Activated CD4-positive, alpha-beta T cell treated with anti-CD3 and anti-CD28 coated beads, Interleukin-2, amount 10 ng/mL, durations not matched to agents 7 days and 5 days (primary cell): ENCODE measurements at places on chromosomes 2 and 18. TPM values are rescaled to one million over a fixed set of nuclear protein-coding genes. Genes with fewer than 3 reads are reported as not detected.
A peak's percentile ranks its signal among the peaks of the same experiment; 100 is the strongest.

The LIMS3 gene
- total RNA-seq = not detected

The GRHL1 gene
- total RNA-seq = 0.25 TPM

The ADNP2 gene
- total RNA-seq = 20.3 TPM

The GRP gene
- total RNA-seq = not detected

GRCh38 chr2:144163592-144163991, 356.3 kb downstream of the ZEB2 start:
- H3K27ac ChIP-seq = no peak overlapping the region
- H3K4me3 ChIP-seq = no peak overlapping the region
- no peaks in the 10 kb centered on the region for H3K4me1 ChIP-seq
- no peak for DNase-seq

- no peaks in the 10 kb centered on the region for H3K36me3 ChIP-seq
- no peaks in the 10 kb centered on the region for H3K4me1 ChIP-seq
- no peak overlapping the region for H3K4me3 ChIP-seq
- DNase-seq = no peak
Observed at GRCh38 chr2:154924531-154924930, 226.0 kb downstream of the KCNJ3 start.

DNA sequence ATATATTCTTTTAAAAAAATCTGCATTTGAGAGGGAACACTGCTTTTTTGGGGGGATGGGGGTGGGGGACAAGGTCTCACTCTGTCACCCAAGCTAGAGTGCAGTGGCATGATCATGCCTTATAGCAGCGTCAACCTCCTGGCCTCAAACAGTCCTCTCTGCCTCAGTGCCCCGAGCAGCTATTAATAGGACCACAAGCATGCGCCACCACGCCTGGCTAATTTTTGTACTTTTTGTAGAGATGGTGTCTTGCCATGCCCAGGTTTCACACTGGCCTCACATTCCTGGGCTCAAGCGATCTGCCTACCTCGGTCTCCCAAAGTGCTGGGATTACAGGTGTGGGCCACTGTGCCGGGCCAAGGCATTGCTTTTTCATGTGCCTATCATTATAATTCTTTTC, 154.2 kb downstream of the ATAD2B start:
- H3K36me3 ChIP-seq = peaks cover 46% of the 10 kb centered on the region
- H3K4me1 ChIP-seq = no peaks in the 10 kb centered on the region
- no peak overlapping the region for H3K27ac ChIP-seq
- no peak overlapping the region for H3K4me3 ChIP-seq
- H3K27me3 ChIP-seq = no peaks in the 10 kb centered on the region
- DNase-seq = no peak

- H3K27me3 ChIP-seq = peaks cover 19% of the 10 kb centered on the region
- no peak overlapping the region for H3K4me3 ChIP-seq
- H3K36me3 ChIP-seq = no peaks in the 10 kb centered on the region
- H3K4me1 ChIP-seq = no peaks in the 10 kb centered on the region
- DNase-seq = no peak
Observed at GRCh38 chr18:47422524-47422923, 171.1 kb upstream of the SKOR2 start.

GRCh38 chr18:1906421-1906820, 664.9 kb downstream of the METTL4 start:
- no peaks in the 10 kb centered on the region for H3K27me3 ChIP-seq
- H3K36me3 ChIP-seq = no peaks in the 10 kb centered on the region
- DNase-seq = no peak
- no peak overlapping the region for H3K27ac ChIP-seq
- H3K4me3 ChIP-seq = no peak overlapping the region

GRCh38 chr2:133262893-133263292, 305.4 kb downstream of the NCKAP5 start:
- H3K4me3 ChIP-seq = no peak overlapping the region
- H3K36me3 ChIP-seq = no peaks in the 10 kb centered on the region
- H3K27ac ChIP-seq = no peak overlapping the region

DNA sequence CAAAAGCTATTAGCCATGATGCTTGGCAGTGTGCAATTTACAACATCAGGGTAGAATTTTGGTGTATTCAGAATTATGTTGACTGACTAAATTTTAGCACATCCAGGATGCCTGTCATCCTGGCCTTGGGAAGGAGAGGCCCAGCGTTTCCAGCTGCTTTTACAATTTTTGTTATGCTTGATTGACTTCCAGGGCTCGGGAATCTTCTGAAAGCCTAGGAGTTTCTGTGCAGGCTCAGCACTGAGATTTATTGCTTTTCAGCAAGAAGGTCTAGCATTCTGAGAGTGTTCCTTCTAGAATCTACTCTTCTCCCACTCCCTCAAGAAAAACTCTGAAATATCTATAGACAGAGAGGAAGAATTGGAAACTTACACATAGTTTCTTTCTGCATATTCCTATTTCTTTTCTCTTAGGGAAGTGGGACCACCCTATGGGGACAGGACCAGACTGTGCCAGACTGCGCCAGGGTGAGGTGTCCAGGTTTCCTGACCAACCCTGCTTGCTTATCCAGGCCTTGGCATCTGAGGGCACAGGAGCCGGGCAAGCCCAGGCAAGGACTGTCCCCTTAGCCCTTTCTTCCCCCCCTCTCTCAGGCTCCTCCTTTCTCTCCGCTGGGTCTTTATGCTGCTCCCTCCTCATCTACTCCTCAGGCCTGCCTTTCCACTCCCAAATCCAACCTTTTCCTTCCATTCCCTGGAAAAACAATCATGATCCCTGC, 26.9 kb downstream of the MAIP1 start:
- peaks cover 27% of the 10 kb centered on the region for H3K4me1 ChIP-seq
- no peak overlapping the region for H3K4me3 ChIP-seq
- H3K27ac ChIP-seq = no peak overlapping the region
- no peak for DNase-seq
- no peaks in the 10 kb centered on the region for H3K27me3 ChIP-seq
- no peaks in the 10 kb centered on the region for H3K36me3 ChIP-seq

DNA sequence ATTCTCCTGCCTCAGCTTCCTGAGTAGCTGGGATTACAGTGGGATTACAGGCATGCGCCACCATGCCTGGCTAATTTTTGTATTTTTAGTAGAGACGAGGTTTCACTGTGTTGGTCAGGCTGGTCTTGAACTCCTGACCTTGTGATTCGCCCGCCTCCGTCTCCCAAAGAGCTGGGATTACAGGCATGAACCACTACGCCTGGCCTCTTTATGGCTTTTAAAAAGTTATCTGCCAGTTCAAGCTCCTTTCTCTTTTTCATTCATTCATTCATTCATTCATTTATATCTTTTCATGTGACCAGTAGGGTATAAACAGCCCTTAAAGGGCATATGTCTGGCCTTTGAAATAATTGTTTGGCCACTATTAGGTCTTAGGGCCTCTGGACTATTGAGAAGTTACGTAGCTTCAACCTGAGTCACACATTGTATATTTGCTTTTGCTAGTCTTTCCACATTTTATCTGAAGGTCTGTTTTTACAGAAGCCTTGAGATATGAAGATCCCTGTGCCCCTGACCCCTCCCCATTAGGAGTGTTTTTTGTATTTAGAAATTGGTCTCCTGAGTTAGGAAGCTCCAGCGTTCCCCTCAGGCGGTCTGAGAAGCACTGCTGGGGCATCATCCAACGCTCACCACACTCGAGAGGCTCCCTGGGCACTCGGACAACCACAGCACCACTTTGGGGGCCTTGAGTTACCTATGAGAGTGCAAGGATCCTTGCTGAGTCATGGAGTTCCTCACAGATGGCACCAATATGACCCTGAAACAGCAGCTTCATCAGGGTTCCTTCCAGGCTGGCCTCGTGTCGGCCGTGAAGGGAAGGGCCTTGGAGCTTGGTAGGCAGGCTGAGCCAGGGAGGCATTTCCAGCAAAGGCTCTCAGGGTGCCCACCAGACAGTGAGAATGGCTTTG, 21.8 kb downstream of the FZD5 start:
- DNase-seq = no peak
- peak overlapping the region; percentile 62 for H3K27ac ChIP-seq
- no peak overlapping the region for H3K4me3 ChIP-seq
- H3K27me3 ChIP-seq = no peaks in the 10 kb centered on the region
- no peaks in the 10 kb centered on the region for H3K36me3 ChIP-seq

DNA sequence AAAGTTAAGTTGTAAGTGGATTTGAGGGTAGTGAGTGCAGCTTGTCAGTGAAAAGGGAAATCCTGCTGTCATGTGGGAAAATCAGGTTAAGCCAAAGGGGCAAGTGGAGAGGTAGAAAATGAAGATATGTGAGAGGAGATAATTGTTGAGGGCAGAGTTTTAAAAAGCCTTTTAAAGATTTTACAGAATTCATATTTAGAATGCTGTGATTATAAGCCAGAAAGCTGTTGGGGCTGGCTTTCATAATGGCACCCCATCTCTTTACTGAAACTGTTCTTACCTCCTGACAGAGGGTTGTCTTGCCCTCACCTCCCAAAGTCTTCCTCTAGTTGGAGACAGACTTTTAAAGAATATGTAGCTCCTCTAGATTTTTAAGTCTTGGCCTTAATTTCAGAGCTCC, 86.9 kb downstream of the MYO3B start:
- H3K27ac ChIP-seq = no peak overlapping the region
- DNase-seq = no peak
- H3K27me3 ChIP-seq = peaks cover 17% of the 10 kb centered on the region
- no peaks in the 10 kb centered on the region for H3K4me1 ChIP-seq
- no peaks in the 10 kb centered on the region for H3K36me3 ChIP-seq

- no peak overlapping the region for H3K4me3 ChIP-seq
- H3K27me3 ChIP-seq = no peaks in the 10 kb centered on the region
- no peak overlapping the region for H3K27ac ChIP-seq
- peaks cover 5% of the 10 kb centered on the region for H3K4me1 ChIP-seq
- peaks cover 7% of the 10 kb centered on the region for H3K36me3 ChIP-seq
- DNase-seq = no peak
Observed at GRCh38 chr18:13320891-13321425, 102.4 kb downstream of the LDLRAD4 start.

DNA sequence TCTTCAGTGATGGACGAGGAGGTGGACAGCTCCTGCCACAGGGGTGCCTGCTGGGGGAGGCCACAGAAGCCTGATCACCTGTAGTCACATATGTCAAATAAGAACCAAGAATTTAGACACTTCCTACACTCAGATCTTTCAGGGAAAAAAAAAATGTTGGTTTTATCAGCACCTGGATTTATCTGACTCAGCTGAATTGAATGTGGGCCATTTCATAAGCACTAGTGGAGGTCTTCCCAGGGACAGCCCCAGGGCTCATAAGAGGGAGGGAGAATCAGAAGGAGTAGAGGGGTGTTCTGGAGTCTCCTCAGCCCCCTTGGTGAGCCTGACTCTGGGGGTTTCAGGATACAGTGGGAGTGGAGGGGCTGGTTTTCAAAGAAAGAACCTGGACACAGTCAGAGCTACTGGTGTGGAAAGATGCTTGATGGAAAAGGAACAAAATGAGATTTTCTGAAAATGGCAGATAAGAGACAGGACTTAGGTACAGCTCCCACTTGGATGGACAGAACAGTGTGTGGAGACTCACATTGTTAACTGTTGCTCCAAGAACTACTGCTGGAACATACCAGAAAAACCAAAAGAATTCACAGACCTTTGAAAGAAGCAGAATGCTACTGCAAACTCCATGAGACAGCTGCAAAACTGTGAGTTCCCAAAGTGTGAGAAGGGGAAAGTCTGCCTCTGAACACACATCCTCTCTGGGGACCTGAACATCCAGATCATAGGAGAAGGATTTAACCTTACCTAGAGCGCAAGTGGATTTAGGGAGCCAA, 45.4 kb downstream of the LCT start:
- no peaks in the 10 kb centered on the region for H3K27me3 ChIP-seq
- no peak for DNase-seq
- H3K4me1 ChIP-seq = peaks cover 20% of the 10 kb centered on the region
- peak overlapping the region; percentile 62 for H3K27ac ChIP-seq

DNA sequence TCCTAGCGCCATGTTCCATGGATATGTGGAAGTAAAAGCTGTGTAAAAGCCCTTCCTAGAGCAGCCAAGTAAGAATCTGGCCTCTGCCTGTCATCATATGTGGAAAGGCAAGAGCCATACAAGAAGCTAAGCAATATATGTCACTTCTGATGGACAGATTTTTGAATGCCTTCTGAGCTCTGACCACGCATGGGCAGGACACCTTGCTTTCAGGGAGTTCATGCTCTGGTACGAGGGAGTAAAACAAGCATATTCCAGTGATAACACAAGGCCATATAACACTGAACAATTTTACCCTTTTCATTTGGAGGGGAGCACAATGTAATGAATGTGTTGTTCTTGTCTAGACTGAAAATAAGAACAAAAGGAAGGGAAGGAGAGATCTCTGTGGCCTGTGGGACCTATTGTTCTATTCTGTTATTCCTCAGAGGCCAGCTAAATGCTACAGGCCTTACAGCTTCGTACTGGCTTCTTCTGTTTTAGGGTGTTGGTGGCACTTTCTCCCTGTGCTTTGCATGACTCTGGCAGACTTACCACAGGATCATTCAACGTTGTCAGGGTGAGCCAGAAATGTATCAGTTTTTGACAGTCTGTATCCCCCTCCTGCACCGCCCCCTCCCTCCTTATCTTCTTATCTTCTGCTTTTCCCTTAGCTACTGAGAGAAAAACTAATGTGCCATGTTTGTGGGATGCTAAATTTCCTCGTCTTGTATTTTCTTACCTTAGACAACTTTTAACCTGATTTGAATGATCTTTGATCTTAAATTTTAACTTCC, 99.5 kb downstream of the MAP4K4 start:
- no peaks in the 10 kb centered on the region for H3K27me3 ChIP-seq
- H3K36me3 ChIP-seq = peaks cover 24% of the 10 kb centered on the region

DNA sequence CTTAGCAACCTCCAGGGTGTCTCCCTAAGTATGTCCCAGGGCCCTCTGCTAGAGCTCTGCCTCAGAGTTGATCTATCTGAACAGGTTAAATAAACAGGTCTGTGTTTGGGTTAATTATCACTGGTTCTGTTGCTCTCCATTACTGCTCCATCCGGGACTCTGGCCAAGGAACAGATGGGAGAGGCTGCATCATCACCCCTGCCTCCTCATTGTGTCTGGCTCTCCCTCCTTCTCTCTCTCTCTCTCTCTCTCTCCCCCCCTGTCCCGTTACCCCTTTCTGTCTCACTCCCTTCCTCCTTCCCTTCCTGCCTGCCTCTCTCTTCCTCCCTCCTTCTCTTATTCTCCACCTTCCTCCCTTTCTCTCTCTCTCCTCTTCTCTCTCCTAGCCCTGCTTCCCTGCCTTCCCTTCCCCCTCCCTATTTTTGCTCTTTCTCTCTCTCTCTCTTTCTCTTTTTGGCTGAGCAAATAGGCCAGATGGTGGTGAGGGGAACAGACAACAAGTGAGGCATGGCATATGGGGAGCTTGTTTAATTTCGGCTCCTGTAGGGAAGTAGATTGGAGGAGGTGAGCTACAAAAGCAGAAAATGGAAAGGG, 62.1 kb downstream of the SETBP1 start:
- no peak overlapping the region for H3K4me3 ChIP-seq
- H3K27me3 ChIP-seq = peaks cover 69% of the 10 kb centered on the region
- no peak for DNase-seq
- no peaks in the 10 kb centered on the region for H3K36me3 ChIP-seq

DNA sequence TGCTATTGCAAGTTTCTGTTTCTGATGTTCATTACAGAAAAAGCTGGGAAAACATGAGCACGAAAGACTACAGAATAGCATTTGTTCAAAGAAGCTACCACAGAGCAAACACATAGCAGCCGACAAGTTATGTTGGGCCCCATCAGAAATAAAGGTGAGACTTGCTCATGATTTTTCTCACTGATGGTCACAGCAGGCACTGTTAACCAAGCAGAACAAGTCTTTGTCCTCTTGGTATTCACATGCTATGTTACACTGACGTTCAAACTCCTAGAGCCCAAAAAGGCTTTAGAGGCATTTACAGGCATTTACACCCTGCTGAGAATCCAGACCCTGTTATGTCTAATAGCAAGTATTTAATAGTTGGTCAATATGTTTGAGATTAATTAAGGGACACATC, 235.0 kb upstream of the HNMT start:
- H3K4me1 ChIP-seq = no peaks in the 10 kb centered on the region
- no peak for DNase-seq
- H3K4me3 ChIP-seq = no peak overlapping the region
- no peak overlapping the region for H3K27ac ChIP-seq
- no peaks in the 10 kb centered on the region for H3K27me3 ChIP-seq
- no peaks in the 10 kb centered on the region for H3K36me3 ChIP-seq
